Activated naive CD4-positive, alpha-beta T cell (primary cell): ENCODE measurements at places on chromosomes 2 and 18.

DNA sequence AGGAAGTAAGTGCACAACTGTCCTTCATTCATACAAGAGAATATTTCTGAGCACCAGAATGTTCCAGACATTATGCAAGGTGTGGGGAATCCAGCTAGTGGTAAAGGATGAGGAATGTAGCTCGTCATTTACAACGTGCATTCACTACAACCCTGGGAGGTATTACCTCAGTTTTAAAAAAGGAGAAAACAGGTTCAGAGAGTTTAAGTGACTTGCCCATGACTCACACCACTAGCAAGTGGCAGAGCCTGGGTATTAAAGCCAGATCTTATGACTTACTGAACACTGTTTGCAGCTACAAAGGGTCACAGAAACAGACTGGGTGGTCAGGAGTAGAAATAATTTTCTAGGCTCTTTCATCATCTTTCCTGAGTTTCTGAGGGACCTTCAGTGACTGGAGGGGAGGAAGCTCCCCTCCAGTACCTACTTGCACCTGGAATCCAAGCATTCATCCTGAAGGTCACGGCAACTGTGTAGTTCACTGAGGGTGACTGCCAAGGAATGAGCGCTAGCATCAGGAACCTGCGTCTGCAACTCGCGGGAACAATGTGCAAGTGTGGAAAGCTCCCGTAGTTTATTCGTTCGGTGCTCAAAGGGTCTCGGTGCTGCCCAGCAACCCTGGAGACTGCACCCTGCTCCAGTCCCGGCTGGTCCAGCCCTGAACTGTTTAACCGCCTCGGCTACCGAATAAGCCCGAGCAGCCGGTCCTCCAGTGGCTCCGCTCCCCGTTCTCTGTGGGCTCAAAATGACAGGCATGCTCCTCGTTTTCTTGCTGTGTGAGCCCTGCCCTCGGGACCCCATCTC, 647 bp downstream of the CCDC121 start:
- DNase-seq = no peak

DNA sequence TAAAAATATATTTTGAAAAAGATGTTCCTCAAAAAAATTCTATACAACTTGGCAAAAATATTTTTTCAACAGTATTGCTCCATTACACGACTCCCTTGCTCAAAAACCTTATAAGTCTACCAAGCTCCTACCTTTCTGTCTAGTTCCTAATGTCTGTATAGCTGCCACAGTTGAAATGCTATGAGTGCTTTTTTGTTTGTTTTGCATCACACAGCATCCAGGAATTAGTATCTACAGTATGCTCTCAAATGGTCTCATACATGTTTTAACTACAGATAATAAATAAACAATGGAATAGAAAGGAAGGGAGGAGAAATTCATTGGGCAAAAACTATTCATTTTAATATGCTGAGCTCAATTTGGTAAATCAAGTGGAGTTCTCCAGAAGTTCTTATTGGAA, 17.3 kb downstream of the ACADL start:
- DNase-seq = no peak

GRCh38 chr2:233934524-233934923, 17.4 kb downstream of the TRPM8 start:
- DNase-seq = no peak

DNA sequence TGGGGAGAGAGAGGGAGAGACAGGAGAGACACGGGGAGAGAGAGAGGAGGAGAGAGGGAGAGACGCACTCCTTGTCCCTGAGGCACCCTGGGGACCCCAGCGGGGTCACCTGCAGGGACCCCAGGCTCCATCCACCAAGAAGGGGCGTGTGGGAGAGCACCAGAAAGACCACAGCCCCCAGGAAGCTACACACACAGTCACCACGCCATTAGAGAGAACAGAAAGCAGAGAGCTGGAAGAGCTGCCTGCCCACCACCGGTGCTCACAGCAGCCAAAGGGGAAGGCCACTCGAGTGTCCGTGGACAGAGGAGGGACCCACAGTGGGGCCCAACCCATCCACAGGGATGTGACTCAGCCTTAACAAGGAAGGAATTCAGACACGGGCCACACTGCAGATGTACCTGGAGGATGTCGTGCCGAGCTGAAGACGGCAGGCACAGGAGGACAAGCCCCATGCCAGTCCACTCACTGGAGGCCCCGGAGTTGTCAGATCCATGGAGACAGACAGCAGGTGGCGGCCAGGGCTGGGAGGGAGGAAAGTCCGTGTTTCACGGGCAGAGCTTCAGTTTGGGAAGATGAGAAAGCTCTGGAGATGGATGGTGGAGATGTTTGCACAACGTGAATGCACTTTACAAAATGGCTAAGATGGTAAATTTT, 11.5 kb upstream of the NFATC1 start:
- no peak for DNase-seq

GRCh38 chr18:50862401-50862800, 16.5 kb upstream of the ME2 start:
- no peak for DNase-seq
